ENCODE measurements at places on chromosomes 3 and 15.

DNA sequence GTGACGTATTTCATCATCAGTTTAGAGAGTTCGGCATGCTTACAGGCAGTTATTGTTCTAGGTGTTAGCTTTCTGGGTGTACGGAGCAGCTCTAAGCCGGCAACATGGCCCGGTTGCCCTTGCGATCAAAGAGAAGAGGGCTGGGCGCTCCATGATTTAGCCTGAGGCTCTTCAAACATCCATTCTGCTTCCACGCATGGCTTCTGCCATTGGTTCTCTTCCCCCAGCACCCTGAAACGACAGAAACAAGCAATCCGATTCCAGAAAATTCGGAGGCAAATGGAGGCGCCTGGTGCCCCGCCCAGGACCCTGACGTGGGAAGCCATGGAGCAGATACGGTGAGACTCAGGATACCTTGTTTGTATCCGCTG, 574 bp downstream of the NGRN start:
- DNase-seq = no peak

- no peak for DNase-seq
These were observed 80.1 kb downstream of the CCNL1 start for GRCh38 chr3:157079676-157080369.

- peak; percentile 72 for DNase-seq
These were observed 12.9 kb downstream of the C15orf62 start for GRCh38 chr15:40782609-40783227.

DNA sequence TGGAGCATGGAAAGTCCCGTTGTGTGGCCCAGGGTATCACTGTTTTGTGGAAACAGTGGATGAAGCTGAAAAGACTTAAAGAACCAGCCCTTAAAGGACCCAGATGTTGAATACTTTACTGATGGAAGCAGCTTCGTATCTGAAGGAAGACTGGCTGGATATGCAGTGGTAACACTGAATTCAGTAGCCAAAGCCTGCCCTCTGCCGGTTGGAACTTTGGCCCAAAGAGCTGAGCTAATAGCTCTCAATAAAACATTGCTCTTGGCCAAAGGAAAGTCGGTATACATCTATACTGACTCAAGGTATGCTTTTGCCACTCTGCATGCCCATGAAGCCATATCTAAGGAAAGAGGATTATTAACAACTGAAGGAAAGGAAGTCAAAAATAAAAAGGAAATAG, 885.4 kb downstream of the PDCD6IP start:
- no peak for DNase-seq

- no peak for DNase-seq
These were observed 31.3 kb downstream of the GATM start for GRCh38 chr15:45347033-45347432.

DNA sequence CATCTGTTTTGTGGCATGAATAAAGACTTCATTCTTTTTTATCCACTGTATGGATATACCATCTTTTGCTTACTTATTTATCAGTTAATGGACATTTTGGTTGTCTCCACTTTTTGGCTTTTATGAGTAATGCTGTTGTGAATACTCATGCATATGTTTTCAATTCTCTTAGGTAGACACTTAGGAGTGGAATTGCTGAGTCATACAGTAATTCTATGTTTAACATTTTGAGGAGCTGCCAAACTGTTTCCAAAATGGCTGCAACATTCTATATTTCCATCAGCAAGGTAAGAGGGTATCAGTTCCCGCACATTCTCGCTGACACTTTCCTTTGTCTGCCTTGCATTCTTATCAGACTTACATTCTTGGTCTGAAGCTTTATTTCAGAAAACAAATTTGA, 191.1 kb downstream of the WNT5A start:
- DNase-seq = no peak

- no peak for DNase-seq
These were observed 68.7 kb upstream of the ADPGK start for GRCh38 chr15:72852273-72852672.

GRCh38 chr15:85943791-85944190, 135.9 kb upstream of the AGBL1 start:
- no peak for DNase-seq

DNA sequence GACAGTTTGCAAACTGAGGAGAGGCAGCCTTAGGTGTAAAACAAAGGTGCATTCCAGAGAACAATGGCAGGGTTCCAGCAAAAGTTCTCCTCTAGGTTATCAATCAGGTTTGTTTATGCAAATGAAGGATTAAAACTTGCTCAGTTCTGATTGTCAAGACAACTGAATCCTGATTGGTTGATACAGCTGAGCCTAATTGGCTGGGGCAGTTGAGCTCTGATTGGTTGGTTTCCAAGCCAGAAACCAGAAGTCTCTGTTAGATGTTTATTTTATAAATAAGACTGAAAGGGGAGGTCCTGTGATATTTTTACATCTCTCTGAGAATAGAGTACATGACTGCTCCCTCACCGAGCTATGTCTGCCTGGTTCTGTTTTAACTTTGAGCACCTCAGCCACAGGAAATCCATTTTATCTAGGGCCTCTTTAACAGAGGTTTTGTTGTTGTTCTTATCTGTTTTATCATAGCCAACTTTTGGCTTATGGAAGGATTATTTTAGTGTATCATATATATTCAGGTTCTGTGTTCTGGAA, 37.8 kb downstream of the PPM1L start:
- DNase-seq = no peak

GRCh38 chr3:179272385-179272784, 21.5 kb upstream of the KCNMB3 start:
- DNase-seq = no peak

GRCh38 chr15:33639456-33639855, 328.7 kb downstream of the RYR3 start:
- no peak for DNase-seq

GRCh38 chr3:3334491-3334890, 155.0 kb upstream of the CRBN start:
- DNase-seq = no peak

DNA sequence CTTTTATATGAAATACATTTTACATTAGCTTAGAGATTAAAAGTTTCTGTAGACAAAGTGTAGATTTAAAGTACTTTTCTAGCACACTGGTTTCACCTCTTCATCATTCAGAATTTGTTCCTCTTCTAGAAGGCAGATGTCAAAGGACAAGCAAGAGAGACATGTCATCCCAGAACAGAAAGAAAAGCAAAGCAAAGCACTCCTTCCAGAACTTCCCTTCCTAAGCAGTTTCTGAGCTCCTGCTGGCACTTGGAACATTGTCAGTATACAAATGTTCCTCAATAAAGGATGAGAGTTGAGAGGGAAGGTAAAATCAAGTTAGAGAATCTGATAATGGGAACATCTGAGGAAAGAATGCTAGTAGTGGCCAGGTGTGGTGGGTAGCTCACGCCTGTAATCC, 26.2 kb downstream of the TMOD3 start:
- DNase-seq = no peak

GRCh38 chr3:64578797-64579196, 109.0 kb downstream of the ADAMTS9 start:
- no peak for DNase-seq

GRCh38 chr3:159127021-159127392, 325.2 kb downstream of the MFSD1 start:
- DNase-seq = no peak

DNA sequence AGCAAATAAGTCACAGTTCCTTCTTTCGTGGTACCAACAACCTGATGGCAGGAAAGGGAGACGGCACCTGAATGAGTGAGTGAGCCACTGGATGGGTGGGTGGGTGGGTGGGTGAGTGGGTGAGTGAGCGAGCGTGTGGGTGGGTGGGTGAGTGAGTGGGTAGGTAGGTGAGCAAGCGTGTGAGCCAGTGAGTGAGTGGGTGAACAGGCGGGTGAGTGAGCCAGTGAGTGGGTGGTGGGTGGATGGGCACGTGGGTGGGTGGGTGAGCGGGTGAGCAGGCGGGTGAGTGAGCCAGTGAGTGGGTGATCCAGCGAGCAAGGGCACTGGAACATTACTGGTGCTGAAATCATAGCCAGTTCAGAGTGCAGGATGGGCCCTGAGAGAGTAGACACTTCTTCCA, 152.8 kb downstream of the MEGF11 start:
- no peak for DNase-seq

DNA sequence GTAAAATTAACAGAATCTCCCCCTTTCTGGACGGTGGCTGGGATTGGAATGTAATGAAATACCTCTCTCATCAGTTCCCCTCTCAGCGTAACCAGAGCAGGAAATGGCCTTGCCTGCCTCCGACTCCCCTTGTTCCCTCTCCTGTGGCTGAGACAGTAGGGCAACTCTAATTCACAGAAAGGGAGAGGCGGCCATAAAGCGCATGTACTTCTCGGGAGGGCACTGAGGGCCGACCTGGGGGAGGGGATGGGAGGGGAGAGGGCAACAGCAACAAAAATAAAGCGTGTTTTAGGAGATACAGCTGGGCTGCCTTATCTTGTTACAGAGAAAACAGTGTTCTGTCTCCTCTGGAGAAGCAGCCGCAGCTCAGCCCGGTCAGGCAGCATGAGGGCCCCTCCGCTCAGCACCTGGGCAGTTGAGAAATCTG, 783.3 kb upstream of the ARRDC4 start:
- DNase-seq = no peak

DNA sequence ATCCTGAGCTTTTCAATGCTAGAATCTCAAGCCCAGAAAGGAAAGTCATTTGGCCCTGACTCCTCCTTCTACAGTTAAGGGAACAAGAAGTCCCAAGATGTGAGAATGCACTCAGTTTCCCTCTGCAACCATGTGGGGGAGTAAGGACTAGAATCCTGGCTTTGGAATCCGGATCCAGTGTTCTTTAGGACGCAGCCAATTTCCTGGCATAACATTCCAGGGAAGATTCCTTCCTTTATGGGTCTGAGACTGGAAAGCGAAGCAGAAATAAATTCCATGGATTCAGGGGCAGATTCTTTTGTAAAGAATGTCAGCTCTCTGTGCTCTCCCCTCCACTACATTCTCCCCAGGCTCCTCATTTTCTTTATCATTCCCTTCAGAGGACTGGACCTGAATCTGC, 151.8 kb upstream of the SOX14 start:
- DNase-seq = no peak

DNA sequence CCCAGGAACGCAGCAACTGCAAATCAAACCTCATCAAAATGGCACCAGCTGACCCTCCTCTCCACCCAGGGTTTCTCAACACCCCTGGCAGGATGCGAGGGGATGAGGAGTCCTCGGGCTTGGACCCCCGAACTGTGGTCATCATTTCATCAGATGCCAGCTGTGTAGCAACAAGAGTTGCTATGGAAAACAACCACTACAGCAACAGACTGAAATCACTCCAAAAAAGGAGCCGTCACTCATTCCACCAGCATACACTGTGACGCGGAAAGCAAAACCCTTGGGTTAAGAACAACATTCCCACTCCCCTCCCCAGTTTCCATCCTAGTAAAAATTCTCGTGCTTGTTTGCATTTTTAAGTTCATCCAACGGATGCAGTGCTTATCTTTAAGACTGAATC, 40.1 kb downstream of the VGLL4 start:
- DNase-seq = no peak

GRCh38 chr3:46553154-46553553, 12.9 kb downstream of the LRRC2 start:
- DNase-seq = no peak

- no peak for DNase-seq
These were observed 28.8 kb upstream of the KLF13 start for GRCh38 chr15:31297575-31298456.
